Lung (tissue), 17 donors: ENCODE measurements at places on chromosomes 11 and 22. TPM values are rescaled to one million over a fixed set of nuclear protein-coding genes. Genes with fewer than 3 reads are reported as not detected.

TBX1 gene
- total RNA-seq: 19.3 TPM

ACR gene
- 0.26 TPM for total RNA-seq

GRCh38 chr11:111574373-111575225 is 27.6 kb upstream of the SIK2 start:
- no peak for DNase-seq

DNA sequence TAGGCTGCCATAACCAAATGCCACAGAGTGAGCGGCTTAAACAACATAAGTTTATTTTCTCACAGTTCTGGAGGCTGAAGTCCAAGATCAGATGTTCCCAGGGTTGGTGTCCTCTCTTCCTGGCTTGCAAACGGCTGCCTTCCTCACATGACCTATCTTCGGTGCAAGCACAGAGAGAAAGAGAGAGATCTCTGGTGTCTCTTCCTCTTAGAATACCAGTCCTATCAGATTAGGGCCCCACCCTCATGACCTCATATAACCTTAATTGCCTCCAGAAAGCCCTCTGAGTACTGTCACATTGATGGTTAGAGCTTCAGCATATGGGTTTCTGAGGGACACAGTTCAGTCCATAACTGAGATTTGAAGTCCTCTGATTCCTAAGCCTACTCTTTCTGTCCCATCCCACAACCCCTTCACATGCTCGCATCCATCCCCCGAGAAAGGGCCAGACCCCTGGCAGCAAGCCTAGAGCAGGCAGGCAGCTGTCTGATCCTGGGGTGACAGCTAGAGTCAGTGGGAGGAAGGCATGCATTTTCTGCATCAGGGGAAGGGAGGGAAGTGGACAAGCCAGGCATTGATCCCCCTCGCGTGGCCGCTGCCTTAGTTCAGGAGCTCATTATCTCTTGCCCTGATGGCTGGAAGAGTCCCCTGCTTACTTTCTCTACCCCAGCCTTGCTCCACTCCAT is 114.1 kb downstream of the FAR1 start:
- peak; percentile 62 for DNase-seq

DNA sequence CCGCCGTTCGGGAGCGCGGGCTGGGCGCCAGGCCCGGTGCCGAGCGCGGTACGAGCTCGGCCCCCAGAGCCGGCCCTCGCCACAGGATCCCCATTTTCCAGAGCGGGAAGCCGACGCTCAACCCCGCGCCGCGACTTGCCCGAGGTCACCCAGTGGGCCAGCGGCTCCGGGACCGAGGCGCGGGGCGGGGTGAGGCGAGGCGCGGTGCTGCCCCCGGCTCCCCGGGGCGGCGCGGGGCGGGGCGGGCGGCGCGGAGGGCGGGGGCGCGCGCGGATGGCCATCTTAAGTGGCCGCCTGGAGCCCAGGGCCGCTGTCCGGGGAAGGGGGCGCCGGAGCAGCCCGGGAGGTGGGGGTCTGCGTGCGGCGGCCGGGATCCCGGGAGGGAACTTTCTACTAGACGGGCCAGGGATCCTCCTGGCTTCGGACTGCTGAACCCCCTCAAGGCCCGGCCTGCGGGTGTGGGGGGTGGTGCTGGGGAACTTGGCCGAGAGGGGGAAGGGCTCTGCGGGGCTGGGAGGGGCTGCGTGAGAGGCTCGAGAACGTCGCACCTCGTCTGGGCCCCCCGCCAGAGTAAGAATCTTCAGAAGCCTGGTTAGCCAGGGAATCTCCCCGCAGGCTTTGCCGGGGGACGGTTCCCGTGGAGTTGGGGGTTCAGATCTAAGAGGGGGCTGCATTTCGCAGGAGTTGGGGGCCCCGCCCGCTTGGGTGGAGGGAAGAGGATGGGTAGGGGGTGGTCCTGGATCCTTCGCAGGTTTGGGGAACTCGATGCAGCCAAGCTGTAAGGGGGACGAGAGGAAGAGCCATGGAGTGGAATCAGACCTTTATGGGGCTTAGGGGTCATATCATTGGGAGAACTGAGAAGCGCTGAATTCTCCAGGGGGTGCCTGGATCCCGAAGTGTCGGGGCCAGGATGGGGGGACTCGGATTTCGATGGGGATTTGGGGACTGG is 678 bp upstream of the INPPL1 start:
- DNase-seq: peak; percentile 91

DNA sequence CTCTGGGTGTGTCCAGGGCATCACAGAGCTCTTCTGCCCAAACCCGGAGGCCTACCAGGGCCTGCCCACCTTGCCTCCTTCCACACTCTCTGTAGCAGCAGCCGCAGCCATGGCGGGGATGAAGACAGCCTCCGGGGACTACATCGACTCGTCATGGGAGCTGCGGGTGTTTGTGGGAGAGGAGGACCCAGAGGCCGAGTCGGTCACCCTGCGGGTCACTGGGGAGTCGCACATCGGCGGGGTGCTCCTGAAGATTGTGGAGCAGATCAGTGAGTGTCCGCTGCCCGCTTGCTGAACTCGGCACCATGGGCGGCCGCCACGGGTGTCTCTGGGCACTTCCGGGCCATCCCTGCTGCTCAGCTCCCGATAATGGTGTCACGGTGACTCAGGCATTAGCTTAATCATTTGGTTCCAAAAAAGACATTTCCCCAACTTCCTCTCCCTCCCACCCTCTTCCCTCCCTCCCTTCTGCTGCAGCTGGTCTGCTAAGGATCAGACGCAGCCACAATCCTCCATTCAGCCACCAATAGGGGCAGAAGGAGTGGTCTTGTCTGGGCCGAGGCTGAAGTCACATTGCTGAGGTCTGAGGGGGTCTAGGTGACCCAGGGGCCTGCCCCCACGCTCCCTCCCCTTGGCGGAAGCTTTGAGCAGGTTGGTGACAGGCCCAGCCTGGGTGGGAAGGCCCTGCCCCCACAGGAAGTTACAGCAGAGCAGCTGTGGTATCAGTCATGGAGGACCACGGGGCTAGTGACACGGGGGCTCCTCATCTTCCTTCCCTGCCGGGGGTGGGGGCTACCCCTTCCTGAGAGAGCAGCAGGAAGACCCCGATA is 950 bp downstream of the FERMT3 start:
- DNase-seq: peak; percentile 66

KCNJ1 gene
- total RNA-seq: 0.12 TPM

DNA sequence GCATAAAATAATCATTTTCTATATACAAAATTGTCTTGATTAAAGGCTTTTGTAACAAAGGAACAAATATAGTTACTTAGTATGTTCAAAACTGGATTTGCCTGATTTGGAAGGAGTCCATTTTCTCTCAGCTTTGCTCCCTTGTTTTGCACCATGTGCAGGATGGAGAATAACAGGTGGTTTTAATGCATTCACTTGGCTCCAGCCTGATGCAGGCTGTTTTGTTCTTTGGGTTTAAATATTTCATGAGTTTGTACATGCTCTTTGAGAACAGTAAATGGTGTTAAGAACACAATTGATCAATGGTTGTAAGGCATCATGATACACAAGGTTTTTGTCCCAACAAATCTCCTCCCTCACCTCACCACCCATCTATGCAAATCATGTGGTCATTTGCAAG is 886.9 kb upstream of the CCDC90B start:
- no peak for DNase-seq

DNA sequence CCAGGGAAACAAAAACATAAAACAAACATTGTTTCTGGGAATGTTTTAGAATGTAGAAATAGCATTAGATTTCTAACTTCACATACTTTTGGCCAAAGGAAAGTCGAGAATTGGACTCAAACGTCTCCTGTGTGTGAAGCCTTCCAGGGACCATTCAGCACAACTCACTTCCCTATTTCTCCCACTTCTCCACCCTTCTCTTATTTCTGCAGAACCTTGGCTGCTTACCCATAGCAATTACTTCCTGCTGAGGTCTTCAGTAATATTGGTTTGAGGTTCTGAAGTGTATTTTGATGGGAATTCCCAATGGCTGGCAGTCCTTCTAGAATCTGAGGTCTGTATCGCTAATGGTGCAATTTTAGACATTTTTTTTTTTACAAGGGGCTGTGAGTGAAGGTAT is 158.3 kb upstream of the SNX19 start:
- no peak for DNase-seq

GRCh38 chr11:30091246-30091645 is 74.4 kb upstream of the KCNA4 start:
- no peak for DNase-seq

DNA sequence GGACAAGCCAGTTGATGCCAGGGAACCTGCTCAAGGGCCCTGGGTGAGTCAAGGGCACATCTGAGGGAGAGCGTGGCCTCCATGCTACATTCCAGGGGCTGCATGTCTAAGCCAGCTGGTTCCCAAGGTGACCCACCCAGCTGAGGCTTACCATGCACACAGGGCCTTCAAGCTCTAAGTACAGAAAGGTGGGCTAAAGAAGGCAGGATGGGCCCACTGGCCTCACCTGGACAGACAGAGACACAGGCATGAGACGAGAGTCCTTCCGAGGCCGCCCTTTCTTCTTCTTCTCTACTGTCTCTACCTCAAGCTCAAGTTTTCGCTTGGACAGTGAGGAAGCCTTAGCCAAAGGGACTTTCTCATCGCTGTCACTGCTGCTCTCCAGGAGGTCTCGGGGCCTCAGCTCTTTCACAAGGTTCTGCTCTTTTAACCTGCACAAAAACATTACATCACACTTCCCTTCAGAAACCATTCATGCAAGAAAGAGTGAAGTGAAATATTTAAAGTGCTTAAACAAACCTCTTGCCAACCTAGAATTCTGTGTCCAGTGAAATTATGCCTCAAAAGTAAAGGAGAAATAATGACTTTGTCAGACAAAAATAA is 69.9 kb downstream of the HIRA start:
- DNase-seq: no peak

DNA sequence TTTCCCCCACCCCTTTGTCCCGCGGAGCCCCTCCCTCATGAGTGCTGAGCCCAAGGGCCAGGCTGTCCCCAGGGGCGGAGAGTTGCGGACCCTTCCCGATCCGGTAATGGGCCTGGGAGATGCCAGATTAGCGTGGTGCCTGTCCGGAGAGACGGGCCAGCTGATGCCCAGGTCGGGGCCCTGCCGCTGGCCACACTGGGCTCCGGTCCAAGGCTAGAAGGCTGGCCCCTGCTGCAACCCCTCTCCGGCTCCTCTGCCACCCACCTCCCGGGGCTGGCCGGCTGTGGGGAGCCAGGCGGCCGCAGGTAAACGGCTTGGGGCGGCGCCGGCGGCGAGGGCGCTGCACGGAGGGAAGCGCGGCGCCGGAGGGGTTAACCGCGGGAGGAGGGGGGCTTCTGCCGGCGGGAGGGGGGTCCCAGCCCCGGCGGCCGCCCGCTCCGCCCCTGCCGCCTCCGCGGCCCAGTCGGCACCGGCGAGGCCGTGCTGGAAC is at the start of gene KCNK4:
TSS of gene KCNK4 (plus strand) at position 41 of the 490 bp plus-strand sequence. CDS start 1,717 bp downstream, outside the sequence.
- DNase-seq: no peak

DNA sequence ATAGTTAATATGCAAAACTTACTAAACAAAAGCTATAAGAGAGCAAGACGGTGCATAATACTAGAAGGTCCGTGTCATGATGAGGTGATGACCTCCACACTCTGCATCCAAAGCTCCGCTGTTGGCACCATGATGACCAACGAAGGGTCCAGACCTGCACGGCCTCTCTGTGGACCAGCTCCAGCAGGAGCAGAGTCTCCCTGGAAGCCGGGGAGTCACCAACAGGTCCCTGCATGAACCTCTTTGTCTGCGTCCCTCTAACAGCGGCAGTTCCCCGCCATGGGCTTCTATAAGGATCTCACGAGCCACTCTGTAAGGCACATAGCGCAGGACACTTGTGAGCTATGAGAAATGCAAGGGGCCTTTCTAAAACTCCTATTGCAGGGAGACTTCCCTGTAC is 517.3 kb downstream of the BRD1 start:
- no peak for DNase-seq

DNA sequence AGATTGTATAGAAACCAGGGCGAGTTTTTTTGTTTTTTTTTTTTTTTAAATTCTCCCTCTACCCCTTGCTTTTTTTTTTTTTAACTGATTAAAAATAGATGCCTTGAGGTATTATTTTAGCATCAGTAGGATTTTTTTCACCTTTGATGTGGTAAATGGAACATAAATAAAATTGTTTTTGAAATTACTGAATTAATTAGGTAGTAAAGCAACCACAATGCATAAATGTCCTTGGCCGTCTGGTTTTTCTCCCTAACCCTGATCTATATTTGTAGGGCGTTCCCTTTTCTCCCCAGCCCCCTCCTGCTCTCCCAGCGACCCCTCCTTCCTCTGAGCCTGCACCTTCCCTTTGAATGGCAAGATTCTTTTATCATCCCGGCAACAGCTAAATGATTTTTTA is 107.8 kb downstream of the ZBTB16 start:
- DNase-seq: no peak

DKK3 gene
- total RNA-seq: 115 TPM

GRCh38 chr11:65661599-65662246 is 993 bp downstream of the RELA start:
- no peak for DNase-seq

DNA sequence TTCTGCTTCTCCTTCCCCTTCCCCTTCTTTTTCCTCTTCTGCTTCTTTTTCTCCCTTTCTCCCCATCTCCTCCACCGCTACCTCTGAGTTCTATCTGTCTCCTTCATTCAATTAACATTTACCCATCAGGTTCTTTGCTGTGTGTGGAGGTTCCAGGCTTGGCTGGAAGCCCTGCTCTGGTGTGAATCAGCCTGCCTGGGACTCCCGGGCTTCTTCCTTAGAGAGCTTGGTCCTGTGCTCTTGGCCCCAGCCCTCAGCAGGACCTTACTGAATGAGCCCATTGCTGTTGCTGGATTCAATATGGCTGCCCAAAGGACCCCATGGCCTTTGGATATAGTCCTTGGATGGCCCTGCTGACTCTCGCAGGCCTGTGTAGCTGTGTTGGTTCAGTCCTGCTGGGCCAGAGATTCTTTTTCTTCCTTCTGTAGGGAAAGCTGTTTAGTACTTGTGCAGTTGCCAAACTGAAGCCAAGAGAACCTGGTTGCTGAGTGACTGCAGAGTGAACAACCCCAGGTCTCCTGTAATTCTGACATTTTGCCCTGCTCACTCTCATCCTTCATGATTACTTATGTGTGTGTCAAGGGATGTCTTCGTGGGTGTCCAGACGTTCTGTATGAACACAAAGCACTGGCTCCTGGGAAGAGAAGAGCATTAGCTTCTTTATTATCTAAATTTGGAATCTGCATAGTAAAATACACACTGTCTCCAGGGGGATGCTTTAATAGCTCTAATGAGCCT is 81.0 kb upstream of the ZBED5 start:
- DNase-seq: no peak
